ENCODE measurements at places on chromosomes 5 and 9.

DNA sequence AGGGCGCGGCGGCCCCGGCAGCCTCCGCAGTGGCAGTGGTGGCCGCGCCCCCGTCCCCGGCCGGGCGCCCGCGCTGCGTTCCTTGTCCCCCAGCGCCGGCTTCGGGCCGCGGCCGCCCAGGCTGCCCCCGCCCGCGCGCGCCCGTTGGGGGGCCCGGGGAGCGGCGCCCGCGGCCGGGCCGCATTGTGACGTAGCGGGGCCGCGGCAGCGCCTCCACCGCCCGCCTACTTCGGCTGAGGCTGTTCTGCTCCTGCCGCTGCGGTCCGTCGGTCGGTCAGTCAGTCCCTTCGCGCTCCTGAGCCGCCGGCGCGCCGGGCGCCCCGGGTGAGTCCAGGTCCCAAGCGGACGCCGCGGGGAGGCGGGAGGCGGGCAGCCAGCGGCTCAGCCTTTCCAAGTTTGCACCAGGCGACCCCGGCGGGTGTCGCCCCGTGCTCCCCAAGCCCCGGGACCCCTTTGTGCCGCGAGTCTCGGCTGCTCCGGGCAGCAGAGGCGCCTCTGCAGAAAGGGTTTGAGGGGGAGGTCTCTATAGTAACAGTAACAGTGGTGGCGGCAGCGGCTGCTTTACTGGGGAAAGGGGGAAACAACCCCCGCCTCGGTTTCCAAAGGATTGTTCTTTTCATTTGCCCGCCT lies at the start of gene SNCAIP:
Gene SNCAIP (plus strand): TSS at position 277 of the 630 bp plus-strand sequence. CDS start 78,898 bp downstream, outside the sequence.
- DNase-seq: no peak

GRCh38 chr5:79684782-79685181 lies 4.9 kb upstream of the CMYA5 start:
- DNase-seq: no peak

- no peak for DNase-seq
Observed at GRCh38 chr5:179265514-179266290, 79.6 kb downstream of the ADAMTS2 start.

DNA sequence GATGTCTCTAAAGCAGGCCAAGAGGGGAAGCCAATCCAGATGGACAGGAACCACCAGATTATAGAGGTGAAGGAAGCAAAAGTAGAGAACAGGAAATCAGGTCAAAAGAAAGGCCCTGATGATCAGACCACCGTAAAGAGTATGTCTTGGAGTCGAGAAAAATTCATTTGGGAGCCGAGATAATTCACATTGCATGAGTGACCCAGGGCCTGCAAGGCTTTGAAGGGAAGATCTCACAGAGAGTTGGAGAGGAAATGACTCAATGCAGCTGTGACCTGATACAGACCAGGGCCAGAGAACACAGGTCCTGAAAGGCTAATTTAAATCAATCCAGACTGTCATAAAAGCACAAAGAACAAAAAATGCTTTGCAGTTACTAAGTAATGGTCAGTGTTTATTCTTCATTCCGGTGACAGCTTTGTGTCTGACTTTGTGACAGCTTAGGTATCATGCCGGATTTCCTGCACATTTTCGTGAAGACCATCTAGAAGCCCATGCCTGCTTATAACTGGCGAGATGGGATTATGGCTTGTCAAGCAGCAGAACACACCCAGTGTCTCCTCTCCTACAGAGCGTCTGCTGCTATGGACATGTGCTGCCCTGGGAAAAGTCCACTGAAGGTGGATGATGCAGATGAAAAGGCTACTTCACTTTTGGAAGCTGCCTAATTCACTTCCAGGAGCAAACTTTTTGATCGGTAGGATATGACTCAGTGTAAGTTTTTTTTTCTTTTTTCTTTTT lies 5.8 kb upstream of the ACTBL2 start:
- DNase-seq: no peak

DNA sequence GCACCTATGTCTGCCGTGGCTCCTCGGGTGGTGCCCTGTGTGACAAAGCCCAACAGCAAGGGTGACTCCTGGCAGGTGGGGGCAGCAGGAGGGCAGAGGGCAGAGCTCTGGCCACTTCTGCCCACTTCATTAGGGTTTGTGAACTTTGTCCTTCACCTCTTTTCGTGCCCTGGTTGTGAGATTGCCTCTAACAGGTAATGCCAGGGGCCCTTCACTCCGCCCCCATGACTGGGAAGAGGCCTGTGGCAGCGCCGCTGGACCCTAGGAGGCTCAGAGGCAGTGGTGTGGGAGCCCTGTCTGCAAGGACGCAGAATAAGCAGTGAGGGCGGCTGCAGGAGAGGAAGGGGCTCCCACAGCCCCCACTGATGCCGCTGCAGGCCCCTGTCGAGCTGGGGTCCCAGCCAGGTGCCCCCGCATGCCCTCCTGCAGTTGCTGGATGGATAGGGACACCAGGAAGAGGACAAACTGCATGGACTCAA lies 108.7 kb upstream of the LMX1B start:
- no peak for DNase-seq

DNA sequence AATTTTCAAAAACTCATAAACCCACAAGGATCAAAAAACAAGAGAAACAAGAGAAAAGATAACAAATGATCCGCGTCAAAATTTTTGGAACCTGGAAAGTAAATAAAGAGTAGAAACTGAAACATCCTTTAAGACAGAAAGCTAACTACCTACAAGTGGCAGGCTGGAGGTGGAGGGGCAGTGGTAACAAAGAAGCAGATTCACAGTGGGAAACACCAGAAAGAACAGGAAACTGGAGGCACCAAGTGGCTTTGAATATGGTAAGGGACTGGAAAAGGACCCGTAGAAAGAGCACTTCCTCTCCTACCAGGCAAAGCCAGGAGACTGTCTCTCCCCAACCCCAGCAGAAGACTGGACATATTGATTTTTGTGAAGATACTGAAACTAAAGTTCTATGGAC lies 100.6 kb upstream of the TARS1 start:
- no peak for DNase-seq

GRCh38 chr9:104826911-104827310 lies 63.0 kb downstream of the NIPSNAP3B start:
- DNase-seq: no peak

GRCh38 chr5:135605221-135605620 lies 26.4 kb upstream of the CXCL14 start:
- no peak for DNase-seq

GRCh38 chr5:140327589-140327988 lies 18.8 kb downstream of the HBEGF start:
- no peak for DNase-seq

GRCh38 chr5:77171141-77171910 lies 39.2 kb upstream of the PDE8B start:
- DNase-seq: no peak

- DNase-seq: peak; percentile 6
Observed at GRCh38 chr5:116394186-116394867, 180.3 kb downstream of the SEMA6A start.

GRCh38 chr9:72721067-72721466 lies 199.7 kb downstream of the TMC1 start:
- DNase-seq: no peak

- peak; percentile 61 for DNase-seq
Observed at GRCh38 chr9:133103183-133103986, 17.7 kb downstream of the RALGDS start.

- DNase-seq: no peak
Observed at GRCh38 chr9:114412048-114412683, 24.4 kb upstream of the AKNA start.

GRCh38 chr9:108933231-108933717 lies 650 bp downstream of the ELP1 start:
- DNase-seq: peak; percentile 5

GRCh38 chr9:129981180-129981907 lies 61.6 kb downstream of the FNBP1 start:
- peak; percentile 80 for DNase-seq

- DNase-seq: no peak
Observed at GRCh38 chr5:3187771-3188425, 407.7 kb upstream of the IRX1 start.

DNA sequence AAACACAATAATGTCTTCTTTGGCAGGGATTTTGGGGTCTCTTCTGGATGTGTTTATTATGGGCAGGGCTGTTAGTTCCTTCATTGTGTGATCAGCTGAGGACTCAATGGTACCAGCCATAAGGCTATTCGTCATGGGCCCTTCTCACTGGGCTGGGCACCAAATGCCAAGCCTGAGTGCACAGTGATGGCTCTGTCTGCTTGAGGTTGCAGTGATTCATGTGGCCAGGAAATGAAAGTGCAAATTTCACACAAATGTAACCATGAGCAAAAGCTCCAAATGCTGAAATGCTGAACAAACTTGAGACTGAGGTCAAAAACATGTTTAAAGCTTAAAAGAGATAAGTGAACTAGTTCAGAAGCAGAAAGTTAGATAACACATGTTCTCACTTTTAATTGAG lies 191.0 kb downstream of the TARS1 start:
- DNase-seq: no peak

GRCh38 chr9:93461821-93462220 lies 8.4 kb upstream of the FAM120AOS start:
- DNase-seq: no peak

- DNase-seq: peak; percentile 16
Observed at GRCh38 chr9:134055981-134056461, 11.8 kb downstream of the BRD3 start.

- no peak for DNase-seq
Observed at GRCh38 chr5:39175273-39175955, 43.9 kb downstream of the FYB1 start.

Measured in inflammatory macrophage (primary cell).